ENCODE measurements at places on chromosomes 12 and 14. TPM values are rescaled to one million over a fixed set of nuclear protein-coding genes. Genes with fewer than 3 reads are reported as not detected.

DNA sequence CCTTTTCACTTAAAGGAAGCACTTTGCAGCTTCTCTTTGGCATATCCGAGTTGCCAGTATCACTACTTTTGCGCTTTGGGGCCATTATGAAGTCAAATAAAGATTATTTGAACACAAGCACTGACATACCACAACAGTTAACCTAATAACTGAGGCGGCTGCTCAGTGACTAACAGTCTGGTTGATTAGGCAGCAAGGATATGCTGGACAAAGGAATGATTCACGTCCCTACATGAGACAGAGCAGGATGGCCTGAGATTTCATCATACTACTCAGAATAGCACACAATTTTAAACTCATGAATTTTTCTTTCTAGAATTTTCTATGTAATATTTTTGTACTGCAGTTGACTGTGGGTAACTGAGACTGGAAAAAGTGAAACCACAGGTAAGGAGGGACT, 56.9 kb upstream of the E2F7 start:
- peak; percentile 84 for DNase-seq

GRCh38 chr14:97106609-97107008, 309.4 kb downstream of the VRK1 start:
- DNase-seq = no peak

- no peak for DNase-seq
Observed at GRCh38 chr12:107196681-107197080, 103.3 kb upstream of the CRY1 start.

DNA sequence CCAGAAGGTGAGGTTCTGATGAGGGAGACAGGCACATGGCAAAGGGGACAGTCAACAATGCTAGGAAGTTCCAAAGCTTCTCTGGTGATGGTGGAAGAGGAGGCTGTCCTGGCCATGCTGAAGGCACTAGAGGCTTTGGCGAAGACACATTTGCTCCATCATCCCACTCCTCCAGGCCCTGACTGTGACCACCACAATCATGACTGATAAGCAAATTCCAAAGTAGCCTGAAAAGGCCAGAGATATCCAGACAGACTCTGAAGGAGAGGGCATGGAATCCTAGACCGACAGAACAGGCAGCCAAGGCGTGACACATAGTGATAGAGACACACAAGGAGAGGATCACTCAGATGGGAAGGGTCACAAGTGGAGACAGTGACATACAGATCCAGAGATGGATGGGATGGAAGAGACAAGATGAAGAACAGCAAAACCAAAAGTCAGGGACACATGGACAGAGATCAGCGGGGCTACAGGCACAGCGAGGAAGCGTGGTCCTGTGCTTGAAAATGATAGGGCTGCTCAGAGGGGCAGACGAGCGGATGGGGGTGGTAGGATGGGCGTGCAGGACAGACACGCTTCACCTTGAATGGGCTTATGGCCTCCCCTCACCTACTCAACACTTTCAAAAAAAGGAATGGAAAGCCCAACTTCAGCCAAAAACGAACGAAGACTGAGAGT, 1.3 kb downstream of the ZFHX2 start:
- no peak for DNase-seq

The GRIN2B gene
- polyA plus RNA-seq = not detected
